BJ (cell line): ENCODE measurements at places on chromosomes 11 and 22.

- no peak for DNase-seq
Observed at GRCh38 chr11:34140149-34140548, 34.7 kb downstream of the NAT10 start.

DNA sequence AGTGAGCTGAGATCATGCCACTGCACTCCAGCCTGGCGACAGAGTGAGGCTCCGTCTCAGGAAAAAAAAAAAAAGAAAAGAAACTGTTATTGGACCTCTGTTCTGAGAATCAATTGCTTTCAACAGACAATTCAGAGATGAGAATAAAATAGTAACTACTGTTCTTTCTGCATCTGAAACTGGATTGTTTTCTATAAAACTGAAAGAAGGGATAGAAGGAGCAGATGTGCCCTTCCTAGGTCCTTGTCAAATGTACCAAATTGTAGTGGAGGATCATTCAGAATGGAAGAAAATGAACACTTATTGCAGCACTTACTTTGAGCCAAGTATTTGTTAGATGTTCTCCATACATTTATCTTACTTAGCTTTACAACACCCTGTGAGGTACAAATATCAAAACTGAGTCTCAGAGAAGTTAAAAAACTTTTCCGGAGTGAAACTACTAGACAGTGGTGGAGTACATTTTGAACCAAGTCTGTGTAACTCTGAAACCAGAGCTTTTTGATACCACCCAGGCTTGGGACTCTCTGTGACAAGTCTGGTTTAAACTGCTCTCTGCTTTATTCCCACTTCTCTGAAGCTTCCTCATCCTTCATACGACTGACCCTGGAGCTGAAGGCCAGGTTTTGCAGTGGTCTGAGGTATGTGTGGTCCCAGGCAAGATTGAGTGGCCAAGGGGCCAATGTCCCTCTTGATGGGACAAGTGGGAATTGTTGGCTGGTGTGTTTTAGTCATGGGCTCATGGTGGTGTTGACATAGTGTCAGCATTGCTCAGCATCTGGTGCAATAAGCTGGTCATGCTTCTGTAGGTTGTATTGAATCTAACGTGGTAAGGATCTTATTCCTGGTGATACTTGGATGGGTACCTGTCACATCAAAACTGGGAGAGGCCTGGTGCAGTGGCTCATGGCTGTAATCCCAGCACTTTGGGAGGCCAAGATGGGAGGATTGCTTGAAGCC lies 48.2 kb upstream of the CCDC134 start:
- no peak for DNase-seq

- DNase-seq, result no peak
Observed at GRCh38 chr11:75872887-75873416, 57.9 kb downstream of the UVRAG start.

GRCh38 chr11:130118165-130118564 lies 41.4 kb upstream of the ST14 start:
- DNase-seq, result no peak

DNA sequence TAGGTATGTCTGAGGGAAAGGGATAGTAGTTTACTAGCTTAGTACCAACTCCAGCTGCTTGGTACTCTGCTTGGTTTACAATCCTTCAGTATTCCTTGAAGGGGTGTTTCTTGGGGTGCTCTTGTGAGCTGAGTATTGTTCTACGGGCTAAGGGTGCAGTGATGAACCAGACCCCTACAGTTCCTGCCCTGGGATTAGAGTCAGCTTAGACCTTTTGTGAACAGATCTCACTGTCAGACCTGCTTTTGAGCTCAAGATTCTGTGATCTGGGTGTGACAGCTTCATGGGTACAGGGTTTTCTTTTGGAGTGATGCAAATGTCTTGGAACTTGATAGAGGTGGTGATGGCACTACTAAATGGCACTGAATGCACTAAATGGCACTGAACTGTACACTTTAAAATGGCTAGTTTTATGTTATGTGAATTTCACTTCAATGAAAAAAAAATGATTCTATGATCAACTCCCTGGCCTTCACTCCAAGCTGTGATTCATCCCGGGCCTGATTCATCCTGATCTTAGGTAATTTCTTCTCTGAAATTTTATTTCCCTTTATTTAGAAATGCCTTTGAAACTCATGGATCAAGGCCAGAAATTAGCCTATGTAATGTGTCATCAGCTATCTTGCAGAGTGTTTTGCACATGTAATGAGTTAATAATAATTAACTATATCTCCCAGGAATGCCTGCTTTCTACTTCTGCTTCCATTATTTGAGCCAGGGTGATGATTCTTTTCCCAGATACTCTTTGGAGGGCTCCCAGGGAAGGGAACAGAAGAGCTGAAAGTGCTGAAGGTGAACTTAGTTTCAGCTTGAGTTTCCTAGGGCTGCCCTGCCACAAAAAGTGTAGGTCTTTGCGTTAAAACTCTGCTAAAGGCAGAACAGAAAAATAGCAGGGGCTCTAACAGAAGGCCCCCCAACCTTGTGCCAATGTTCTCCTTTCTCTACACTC lies 87.9 kb downstream of the NCAM1 start:
- DNase-seq, result peak; percentile 11

DNA sequence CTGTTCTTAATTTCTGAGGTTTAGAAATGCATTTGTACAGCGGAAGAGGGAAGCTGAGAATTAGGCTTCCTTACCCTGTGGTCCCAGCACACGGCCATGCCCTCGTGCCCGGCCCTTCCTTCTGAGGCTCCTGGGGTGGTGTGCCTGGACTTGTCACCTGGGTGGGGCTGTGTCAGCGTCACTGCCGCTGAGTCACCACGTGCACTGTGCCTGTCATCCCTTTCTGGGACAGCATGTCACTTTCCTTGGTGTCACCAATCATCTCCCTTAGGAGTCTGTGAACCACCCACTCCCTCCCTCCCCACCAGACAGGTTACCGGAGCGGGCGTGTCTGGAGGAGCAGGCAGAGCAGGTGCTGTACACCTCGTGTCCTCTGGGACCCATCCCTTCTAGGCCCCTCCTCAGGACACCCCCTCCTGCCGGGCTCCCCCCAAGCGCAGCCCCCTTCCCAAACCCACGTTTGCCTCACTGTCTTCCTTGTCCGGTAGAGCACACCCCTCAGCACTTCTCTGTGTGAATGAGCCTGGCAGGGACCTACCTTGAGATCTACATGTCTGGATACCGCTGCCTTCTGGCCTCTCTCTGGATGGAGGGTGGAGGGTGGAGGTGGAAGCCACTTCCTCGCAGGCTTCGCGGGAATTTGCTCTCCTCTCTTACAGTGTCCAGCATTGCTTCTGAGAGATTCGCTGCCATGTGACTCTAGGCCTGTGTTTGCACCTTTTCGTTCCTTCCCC lies 367.6 kb downstream of the TBC1D22A start:
- no peak for DNase-seq

GRCh38 chr11:1125803-1126202 lies 31.9 kb upstream of the MUC5AC start:
- DNase-seq, result no peak

DNA sequence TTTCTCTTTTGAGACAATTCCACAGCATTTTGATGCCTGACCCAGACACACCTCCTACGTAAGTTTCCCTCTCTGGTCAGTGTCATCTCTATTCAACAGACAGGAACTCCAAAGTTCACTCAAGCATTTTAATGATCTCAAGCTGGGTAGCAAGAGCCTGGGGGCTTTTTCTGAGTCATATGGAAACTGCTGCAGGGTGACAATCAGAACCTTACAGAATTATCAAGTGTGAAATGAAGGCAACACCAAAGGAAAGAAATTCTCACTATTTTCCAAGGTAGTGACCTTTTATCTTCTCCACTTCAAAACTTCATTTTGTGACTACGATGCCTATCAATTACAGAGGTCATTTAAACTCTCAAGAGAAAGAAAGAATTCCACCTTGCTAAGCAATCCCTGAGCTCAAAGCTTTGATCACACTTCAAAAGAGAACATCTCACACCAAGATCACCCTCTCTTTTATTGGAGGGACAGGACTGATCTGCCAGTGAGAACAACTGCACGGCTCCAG lies 229.0 kb upstream of the ZC3H12C start:
- no peak for DNase-seq

DNA sequence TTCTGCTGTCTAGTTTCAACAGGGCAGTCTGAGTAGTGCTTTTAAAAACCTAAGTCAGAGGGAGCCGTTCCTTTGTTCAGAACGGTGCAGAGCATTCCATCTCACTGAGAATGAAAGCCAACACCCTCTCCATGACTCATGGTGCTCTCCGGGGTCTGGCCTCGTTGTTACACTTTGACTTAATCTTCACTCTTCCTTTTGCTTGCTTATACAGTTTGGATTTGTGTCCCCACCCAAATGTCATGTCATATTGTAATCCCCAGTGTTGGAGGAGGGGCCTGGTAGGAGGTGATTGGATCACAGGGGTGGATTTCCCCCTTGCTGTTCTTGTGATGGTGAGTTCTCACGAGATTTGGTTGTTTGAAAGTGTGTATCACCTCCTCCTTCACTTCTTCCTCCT lies 292.2 kb downstream of the ST3GAL4 start:
- peak; percentile 67 for DNase-seq

GRCh38 chr11:35248558-35249323 lies 109.8 kb downstream of the CD44 start:
- no peak for DNase-seq

- DNase-seq, result peak; percentile 41
Observed at GRCh38 chr11:76653674-76654284, 16.8 kb downstream of the LRRC32 start.

DNA sequence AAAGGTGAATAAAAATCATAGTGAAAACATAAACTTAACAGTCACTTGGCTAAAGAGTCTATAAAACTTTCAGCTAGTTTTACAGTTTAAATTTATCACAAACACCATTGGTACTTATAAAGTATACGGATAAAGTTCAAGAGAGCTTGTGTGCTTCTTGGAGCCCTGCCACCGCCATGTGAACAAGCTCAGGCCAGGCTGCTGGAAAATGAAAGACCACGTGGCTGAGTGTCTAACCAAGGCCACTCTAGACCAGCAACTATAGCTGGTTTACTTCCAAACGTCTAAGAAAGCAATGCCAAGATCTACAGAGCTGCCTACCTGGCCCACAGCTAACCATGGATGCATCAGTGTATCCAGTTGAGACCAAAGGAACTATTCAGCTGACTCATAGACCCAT lies 66.3 kb upstream of the API5 start:
- DNase-seq, result no peak

DNA sequence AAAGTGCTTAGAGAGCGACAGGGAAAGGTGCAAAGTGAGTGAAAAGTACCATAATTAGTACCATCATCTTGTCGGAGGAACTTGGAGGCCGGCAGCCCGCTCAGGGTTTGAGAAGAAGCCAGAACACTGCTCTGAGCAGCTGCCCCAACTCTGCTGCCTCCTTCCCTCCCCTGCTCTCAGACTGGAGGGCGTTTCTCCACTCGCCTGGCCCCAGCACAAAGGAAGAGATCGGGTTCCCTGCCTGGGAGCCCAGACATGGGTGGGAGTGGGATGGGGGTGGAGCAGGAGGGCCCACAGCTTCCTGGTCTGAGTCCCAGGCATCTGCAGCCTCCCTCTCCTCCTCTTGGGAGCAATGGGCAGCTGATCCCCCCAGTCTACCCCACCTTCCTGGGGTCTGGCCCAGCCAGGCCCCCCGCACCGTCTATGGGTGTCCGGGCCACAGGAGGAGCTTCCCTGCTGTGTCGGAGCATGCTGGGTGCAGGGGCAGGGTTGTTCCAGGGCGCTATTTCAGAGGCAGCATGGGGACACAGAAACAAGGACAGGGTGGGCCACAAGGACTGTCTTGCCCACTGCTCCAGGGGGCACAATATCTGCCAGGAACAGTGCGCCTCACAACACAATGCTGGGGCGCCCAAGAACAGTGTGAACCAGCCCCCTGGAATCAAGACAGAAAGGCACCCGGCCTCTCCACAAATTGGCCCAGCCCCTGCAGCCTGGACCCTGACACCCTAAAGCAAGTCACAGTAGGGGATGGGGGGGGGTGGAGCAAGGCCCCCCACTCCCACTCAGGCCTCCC lies 4.8 kb downstream of the LIF start:
- no peak for DNase-seq

- DNase-seq, result peak; percentile 68
Observed at GRCh38 chr11:103433386-103434072, 324.3 kb downstream of the DYNC2H1 start.

- DNase-seq, result no peak
Observed at GRCh38 chr11:113555071-113555619, 79.9 kb upstream of the DRD2 start.

- no peak for DNase-seq
Observed at GRCh38 chr11:127247261-127247851, 246.8 kb upstream of the KIRREL3 start.

DNA sequence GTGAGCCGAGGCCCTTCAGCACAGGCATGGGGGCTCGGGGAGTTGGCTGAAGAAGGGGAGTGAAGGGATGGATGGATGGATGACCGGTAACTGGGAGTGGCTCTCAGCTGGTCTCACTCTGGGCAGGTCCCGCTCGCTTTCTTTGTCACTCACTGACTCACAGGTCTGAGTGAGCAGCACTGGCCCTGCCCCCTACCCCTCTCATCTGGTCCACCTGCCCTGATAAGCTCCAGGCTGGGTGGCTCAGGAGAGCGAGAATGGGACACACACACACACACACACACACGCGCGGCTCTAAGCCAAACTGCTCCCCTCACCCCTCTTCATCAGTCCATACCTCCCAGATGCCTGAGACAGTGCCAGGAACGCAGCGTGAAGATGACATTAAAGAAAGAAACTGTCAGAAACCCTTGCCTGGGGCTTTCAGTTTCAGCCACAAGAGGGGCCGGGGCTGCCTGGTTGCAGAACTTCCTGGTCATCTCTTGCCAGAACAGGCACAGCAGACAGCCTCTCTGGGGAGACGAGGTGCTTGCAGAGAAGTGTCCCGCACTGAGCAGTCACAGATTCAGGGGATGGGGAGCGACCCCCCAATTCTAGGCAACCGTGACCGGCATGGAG lies 16.5 kb upstream of the SHISAL1 start:
- no peak for DNase-seq

- no peak for DNase-seq
Observed at GRCh38 chr11:35620795-35621194, 2.5 kb downstream of the FJX1 start.

DNA sequence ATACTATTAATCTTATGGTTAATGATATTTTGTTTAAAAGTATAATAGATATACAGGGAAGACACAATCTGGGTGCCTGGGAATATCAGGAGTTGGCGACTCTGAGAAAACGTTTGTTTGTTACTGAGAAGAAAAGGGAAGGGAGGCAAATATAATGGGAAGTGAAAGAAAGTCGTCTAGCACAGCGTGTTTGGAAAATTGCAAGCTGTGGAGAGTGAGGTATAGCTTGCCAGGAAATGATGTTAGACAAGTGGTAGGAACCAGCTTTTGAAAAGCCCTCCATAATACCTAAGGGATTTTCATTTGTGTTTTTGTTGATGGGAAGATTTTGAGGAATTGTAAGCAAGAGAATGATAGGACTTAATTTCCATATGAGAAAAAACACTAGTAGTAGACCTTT lies 322.2 kb downstream of the LUZP2 start:
- DNase-seq, result no peak

GRCh38 chr11:118223992-118224391 lies 819 bp downstream of the JAML start:
- no peak for DNase-seq

DNA sequence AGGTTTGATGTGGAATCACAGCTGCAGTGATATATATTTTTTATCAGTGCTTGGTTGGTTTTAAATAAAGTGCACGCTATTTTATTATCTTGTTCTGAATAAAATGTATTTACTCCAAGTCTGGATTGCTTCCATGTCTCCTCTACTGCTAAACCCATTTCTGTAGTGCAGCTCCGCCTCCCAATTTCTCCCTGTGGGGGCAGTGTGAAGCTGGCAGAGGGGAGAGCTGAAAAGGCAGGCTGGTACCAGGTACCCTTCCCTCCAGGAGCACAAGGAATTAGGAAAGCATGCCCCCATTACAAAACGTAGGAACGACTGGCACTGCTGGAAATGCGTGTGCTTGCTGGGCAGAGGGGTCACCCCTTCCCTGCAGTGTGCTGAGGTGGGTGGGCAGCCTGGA lies 934 bp upstream of the TMEM132A start:
- no peak for DNase-seq
